ENCODE measurements at places on chromosomes 3 and 15.

GRCh38 chr15:88905576-88905975 lies 7.6 kb downstream of the MFGE8 start:
- DNase-seq: no peak

DNA sequence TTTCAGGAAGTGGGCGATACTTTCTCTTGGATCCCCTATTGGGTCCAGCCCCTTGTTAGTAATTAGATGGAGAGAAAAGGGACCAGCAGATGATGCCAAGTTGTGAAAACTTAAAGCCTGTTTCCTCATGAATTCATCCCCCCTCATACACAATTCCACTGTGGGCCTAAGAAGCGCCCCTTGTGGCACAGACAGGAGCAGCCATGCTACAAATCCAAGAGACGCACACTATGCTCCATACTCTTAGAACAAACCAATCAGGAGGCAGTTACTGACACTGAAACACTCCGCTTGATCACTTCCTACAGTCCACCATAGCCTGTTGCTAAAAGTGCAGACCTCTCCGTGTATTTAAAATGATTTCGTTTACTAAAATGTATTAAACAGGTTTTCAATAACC lies 111.3 kb upstream of the ARRDC4 start:
- no peak for DNase-seq

DNA sequence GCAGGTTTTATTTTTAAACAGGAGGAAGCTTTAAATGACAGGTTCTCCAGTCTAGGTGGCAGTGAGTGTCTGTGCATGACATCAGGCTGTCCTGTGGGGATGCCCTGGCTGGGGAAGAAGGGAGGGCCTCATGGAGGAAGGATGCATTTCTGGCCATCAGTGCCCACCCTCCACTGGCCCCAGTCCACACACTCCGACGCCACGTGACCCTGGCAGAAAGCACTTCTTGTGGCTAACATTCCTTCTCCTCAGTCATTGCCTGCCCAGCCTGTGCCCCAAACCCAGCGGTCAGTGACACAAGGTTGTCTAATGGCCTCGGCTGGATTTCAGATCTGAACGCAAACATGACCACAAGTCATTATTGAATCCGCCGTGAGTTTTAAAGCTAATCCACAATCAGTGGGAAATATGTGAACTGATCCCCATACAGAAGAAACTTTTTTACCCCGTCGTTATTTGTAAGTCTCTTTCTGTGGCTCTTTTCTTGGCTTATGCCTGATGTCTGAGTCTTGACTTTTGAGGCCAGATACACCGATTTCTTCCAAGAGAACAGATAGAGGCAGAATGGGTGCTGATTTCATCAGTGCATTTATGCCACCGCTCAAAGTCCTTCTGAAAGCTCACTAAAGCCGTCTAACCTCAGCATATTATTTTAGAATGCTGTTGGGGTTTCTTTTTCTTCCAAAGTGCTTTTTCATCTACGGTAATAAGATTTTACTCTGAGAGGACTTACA lies 17.3 kb upstream of the LRRK1 start:
- DNase-seq: no peak

- no peak for DNase-seq
Observed at GRCh38 chr15:77871852-77872371, 205.6 kb downstream of the TBC1D2B start.

DNA sequence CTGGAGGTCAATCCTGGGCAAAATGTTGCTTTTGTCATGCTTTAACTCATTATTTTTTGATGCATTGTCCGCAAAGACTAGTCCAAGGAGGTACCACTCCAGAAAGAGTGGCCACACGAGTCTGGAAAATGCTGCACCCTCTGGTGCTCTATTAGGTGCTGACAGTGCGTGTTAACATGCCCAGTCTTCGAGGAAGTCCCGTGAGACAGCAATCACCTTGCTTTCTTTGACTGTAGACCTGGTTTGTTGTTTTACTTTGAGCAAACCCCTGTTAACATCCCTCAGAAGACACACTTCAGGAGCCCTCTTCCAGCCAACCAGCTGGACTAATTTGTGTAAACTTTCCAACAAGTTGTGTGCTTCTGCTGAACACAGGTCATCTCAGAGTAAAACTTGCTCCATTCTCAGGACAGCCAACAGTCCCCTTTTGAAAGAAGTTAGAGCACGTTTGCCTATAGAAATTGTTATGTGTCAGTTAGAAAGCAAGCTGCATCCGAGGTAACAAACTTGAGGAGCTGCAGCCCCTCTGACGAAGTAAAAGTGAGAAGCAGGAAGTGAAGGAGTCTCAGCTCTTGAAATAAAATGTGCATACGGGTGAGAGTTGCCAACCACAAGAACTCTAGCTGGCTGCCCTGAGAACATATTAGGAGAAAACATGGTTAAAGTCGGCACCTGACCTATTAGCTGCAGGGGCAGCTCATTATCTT lies 205.0 kb downstream of the LPP start:
- no peak for DNase-seq

GRCh38 chr15:45114076-45114750 lies at the start of the genes DUOX2 and DUOXA2:
Gene DUOX2, minus strand, starts transcription at chr15:45114172. Its CDS starts 761 bp downstream, at chr15:45113411.
Gene DUOXA2, plus strand, starts transcription at chr15:45114326. Its CDS starts 280 bp downstream, at chr15:45114606.
- DNase-seq: no peak

DNA sequence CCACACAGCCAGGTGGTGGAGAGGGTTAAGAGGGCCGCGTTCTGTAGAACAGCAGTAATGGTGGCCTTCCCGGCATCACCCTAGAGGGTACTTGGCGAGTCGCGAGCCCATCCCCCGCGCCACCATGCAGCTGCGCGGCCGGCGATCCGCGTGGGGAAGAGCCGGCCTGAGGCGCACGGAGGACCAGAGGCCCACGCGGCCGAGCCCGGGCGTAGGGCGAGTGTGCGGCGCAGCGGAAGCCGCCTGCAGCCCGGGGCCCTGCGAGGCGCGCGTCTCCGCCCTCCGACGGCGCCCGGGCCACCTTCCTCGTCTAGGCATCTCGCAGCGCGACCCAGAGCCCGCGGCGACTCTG lies 423 bp downstream of the TKT start:
- peak; percentile 21 for DNase-seq

GRCh38 chr3:102394517-102394916 lies 40.3 kb upstream of the ZPLD1 start:
- no peak for DNase-seq

DNA sequence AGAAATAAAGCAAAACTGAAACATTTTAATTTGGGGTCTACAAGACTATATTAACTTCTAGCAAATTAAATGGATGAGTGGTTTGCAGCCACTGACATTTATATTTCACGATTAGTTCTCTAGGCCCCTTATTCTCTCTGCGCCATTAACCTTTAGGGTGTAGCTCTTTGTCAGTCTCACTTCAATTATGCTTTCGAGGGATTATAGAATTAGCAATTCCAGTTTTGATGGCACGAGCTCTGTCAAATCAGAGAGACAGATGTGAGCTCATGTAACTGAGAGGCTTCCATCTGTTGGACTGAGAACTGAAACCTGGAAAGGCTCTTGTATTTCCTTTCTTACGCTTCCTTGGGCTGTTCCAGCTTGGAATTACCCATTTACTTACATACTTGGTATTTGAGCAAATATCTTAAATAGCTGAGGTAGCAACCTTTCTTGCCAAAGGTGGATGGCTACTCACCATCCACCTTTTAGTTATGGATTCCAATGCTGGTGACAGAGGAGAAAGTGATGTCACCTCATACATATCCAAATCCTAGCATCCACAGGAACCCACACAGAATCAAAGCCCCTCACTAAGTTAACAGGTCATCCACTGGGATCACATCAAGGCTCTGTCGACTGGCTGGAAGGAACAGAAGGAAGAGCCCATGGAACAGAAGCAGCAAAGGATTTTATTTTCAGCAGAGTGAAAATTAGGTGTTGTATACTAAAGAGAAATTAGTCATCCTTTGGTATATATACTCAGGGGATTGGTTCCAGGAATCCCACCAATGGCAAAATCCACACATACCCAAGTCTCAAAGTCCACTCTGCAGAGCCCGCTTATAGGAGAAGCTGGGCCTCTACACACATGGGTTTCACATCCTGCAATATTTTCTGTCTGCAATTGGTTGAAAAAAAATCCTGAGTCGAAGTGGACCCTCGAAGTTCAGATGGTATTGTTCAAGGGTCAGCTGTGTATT lies 20.8 kb downstream of the VGLL4 start:
- DNase-seq: no peak

DNA sequence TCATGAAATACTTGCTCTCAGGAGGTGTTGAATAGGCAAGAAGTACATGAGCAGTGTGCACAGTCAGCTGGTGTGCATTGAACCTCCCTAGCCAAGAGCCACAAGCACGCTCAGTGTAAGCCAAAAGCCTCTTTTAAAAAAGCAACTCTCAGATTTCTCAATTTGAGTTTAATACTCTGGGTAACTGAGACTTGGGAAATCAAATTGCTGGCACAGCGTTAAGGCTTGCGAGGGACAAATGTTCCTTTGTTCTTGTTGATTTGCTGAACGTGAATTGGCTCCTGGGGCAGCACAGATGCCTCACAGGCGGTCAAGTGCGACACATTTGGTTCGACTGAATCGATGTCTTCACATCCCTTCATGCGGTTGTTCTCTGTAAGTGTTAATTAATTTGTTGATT lies at the start of gene FAM240A:
FAM240A (plus strand) TSS at position 202 of the 400 bp plus-strand sequence; CDS start at position 361, 159 bp downstream.
- DNase-seq: no peak

DNA sequence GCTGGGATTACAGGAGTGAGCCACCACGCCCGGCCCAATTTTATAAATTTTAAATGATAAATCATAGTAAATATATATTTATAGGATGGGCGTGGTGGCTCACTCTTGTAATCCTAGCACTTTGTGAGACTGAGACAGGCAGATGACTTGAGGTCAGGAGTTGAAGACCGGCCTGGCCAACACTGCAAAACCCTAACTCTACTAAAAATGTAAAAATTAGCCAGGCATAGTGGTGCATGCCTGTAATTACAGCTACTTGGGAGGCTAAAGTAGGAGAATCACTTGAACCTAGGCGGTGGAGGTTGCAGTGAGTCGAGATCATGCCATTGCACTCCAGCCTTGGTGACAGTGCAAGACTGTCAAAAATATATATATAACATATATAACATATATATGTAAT lies 26.4 kb downstream of the MFN1 start:
- no peak for DNase-seq

DNA sequence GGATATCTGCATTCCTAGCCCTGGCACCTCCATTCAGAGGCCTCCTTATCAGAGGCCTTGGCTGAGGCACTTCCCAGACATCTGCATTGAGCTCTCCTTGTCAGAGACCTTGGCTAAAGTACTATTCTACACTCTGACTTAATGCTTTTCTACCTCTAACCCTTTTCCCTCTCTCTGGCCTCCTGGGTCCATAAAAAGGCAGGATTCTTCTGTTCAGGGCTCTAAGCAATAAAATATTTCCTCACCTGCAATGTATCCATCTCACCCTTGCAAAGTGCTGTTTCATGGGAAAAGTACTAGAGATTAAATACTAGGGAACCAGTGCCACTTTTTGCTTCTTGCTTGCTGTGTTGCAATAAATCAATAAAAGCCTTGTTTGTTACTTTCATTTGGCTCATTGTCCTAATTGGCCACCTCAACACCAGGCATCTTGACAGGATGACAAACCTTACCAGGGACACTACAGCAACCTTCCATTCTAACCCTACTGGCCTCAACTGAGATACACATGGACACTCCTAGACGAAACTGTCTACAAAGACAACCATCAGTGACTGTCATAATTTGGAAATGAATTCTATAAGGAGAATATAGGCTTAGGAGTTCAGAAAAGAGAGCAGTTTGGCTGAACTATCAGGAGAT lies 106.5 kb upstream of the SETMAR start:
- no peak for DNase-seq

DNA sequence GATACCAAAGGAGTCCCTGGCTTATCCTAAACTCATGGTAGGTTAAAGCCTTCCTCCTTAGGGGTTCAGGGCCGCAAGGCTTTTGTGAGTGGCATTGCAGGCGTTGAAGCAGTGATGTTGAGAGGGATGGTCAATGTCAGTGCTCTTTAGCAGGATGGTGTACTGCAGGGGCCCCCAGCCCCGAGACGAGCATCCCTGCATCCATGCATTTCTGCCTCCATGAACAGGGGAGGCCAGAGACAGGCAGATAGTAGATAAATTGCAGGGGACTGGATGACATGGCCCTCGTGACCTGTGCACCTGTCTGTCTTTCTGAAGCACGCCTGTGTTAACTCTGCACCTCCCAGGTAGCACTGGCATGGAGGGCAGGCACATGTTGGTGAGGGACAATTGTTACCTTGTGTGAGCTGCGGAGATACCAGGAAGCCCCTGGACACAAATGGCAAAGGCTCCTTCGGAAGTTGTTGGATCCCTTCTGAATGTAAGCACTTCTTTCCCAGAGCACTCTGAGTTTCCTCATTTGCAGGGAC lies 133.5 kb downstream of the SNRPN start:
- no peak for DNase-seq

GRCh38 chr3:172106989-172107388 lies 67.6 kb downstream of the FNDC3B start:
- DNase-seq: no peak

GRCh38 chr15:41072013-41072412 lies 44.1 kb downstream of the INO80 start:
- no peak for DNase-seq

- DNase-seq: no peak
Observed at GRCh38 chr3:22244761-22245521, 493.9 kb upstream of the ZNF385D start.

DNA sequence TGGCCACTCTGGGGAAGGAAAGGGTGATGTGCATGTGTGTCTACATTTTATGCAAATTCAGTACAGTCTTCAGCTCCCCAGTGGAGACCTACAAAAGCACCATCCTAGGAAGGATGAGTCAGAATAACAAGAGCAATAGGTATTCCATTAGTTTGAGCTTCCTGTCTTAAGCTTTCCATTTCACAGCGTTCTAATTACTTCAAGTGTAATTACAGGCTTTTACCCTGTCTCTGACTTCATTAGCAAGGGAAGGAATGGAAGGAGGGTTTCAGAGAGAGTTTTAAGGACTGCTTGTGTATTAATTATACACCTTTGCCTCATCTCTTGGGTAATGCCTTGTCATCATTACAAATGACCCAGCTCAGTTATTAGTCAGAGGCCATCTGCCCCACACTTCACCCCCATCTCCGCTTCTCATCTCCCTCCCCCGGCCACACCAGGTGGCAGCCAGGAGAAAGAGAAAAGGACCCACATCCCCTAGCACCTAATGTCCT lies 202.8 kb upstream of the MRPL3 start:
- no peak for DNase-seq

DNA sequence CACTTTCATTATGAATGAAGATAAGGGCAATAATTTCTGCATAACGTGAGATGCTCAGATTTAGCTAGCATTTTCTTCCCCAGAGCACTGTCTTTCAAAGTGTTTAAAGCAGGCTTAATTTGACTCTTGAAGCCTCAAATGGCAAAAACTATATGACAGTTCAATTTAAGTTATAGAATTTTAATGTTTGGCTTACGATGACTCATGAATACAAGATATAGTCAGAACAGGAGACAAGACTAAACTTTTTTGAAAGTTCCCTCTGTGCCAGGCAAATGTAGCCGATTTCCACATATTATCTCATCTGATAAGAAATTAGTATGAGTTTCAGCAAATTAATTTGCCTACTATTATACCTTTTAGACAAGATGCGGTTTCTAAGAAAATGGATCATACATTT lies 19.6 kb downstream of the ABI3BP start:
- no peak for DNase-seq

Data from stimulated activated CD4-positive, alpha-beta T cell treated with anti-CD3 and anti-CD28 coated beads, TNF-alpha, amount 100 ng/mL, for 1 hour (primary cell).